IMR-90 (cell line): ENCODE measurements at places on chromosomes 6 and 20. TPM values are rescaled to one million over a fixed set of nuclear protein-coding genes. Genes with fewer than 3 reads are reported as not detected.

- H3K36me3 ChIP-seq: no peaks in the 10 kb centered on the region
- H3K4me1 ChIP-seq: no peaks in the 10 kb centered on the region
- no peak overlapping the region for H3K4me3 ChIP-seq
- peaks cover 45% of the 10 kb centered on the region for H3K27me3 ChIP-seq
- no peak overlapping the region for H3K27ac ChIP-seq
Measured at GRCh38 chr6:159065091-159065490, 20.3 kb upstream of the TAGAP start.

DNA sequence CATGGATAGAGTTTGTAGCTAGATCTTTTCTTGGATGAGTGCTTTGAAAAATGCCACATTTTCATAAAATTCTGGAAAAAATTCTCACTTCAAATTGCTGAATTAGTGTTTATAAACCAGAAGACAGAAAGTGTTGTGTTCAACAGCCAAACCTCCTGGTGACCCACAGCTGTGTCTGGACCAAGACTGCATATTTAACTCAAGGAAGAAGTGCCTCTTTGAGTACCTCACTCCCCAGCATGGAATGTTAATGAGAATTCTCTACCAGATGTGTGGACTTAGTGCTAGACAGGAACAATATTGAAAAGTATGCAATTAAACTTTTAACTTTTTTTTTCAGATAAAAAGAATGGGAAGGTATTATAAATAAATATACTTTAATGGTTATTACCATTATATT lies 609.3 kb downstream of the COL12A1 start:
- no peaks in the 10 kb centered on the region for H3K4me1 ChIP-seq
- no peak overlapping the region for H3K27ac ChIP-seq
- no peaks in the 10 kb centered on the region for H3K36me3 ChIP-seq
- no peak for DNase-seq
- H3K27me3 ChIP-seq: no peaks in the 10 kb centered on the region

GRCh38 chr6:21151119-21151518 lies 442.4 kb upstream of the SOX4 start:
- H3K4me3 ChIP-seq: no peak overlapping the region
- no peak overlapping the region for H3K27ac ChIP-seq
- DNase-seq: no peak
- no peaks in the 10 kb centered on the region for H3K4me1 ChIP-seq
- H3K36me3 ChIP-seq: no peaks in the 10 kb centered on the region; the same call in 1 of the 2 replicates
- H3K27me3 ChIP-seq: no peaks in the 10 kb centered on the region

- H3K36me3 ChIP-seq: no peaks in the 10 kb centered on the region
- H3K27ac ChIP-seq: peak overlapping the region; percentile 83
- H3K4me3 ChIP-seq: no peak overlapping the region
- H3K27me3 ChIP-seq: no peaks in the 10 kb centered on the region
- DNase-seq: peak; percentile 40
Measured at GRCh38 chr20:18705910-18706309, 107.7 kb upstream of the SCP2D1 start.

DNA sequence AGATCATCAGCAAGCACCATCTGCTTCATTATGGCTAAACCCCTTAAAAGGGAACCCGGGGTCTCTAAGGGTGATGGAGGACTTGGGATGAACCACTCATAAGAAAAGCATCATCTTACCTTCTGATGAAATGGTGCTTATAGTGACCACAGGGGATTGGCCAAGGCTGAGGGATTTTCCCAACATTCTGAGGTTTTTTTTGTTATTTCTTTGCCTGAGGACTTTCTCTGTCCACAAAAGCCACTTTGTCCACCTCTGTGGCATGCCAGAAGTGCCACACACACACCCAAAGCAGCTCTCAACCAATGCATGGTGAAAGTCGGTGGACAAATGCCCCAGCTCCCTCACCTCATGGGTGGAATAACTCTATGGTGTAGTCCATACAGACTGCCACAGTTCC lies 79.3 kb upstream of the TOP1 start:
- H3K27ac ChIP-seq: no peak overlapping the region
- H3K27me3 ChIP-seq: no peaks in the 10 kb centered on the region

DNA sequence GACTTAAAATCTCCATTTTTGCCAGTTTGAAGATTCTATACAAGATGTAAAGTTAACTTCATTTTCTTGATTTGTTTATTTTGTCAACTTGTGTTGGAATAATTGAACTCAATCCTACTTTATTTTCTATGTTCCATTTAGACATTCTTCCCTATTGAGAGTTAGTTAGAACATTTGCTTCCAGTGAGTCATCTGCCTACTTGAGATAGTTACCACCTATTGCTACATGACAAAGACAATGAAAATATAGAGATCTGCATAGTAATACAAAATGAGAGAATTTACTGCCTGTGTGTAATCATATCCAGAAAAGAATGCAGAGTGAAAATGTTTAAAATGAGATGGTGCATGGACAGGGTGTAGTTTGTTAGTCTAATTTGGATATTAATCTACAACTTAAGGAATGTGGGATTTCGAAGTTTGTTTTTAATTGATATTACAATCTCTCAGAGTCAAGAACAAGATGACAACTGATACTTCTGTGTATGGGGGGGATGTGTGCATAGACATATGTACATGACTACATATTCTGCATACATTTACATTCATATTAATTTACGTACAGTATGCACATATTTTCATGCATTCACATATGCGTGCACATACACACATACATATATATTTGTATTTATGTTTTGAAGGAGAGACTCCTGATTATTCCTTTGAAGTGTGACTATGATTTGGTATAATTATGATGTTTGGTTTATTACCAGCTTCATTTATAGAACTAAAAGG lies 420.1 kb downstream of the NKAIN2 start:
- no peak overlapping the region for H3K4me3 ChIP-seq
- no peaks in the 10 kb centered on the region for H3K36me3 ChIP-seq

GRCh38 chr6:126807876-126808275 lies 310.6 kb upstream of the RSPO3 start:
- H3K4me3 ChIP-seq: no peak overlapping the region
- DNase-seq: no peak
- H3K27me3 ChIP-seq: no peaks in the 10 kb centered on the region
- H3K27ac ChIP-seq: no peak overlapping the region

C20orf141 gene
- total RNA-seq: 0.36 TPM in 1 of 2 replicates, not detected in the other
